NCI-H2171 treated with DMSO at 0.1 percent for 48 hours (cell line): ENCODE measurements at places on chromosomes 16 and 17.
A peak's percentile ranks its signal among the peaks of the same experiment; 100 is the strongest.

GRCh38 chr16:63717806-63718205 lies 1404.1 kb downstream of the CDH11 start:
- DNase-seq, result no peak

DNA sequence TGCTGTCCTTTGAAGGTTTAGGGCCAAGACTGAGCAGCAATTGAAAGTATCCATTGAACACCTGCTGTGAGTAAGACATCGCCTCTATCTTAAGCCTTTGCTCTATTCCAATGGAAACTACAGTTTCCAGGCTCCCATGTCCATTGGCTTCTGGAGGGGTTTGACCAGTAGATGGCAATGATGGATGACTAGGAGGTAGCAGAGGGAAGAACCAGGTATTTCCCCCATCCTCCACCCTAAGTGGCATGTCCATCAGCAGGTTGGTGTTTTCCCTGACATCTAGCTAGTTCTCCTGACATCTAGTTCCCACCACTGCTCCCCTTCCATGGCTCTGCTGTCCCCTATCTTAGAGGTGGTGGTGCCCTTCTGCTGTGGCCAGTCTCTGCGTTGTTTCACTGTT lies 58.7 kb downstream of the CENPV start:
- DNase-seq, result no peak

- DNase-seq, result peak; percentile 29
Observed at GRCh38 chr17:29723278-29724047, 100.8 kb upstream of the CORO6 start.

GRCh38 chr16:79595231-79595641 lies 5.3 kb downstream of the MAF start:
- DNase-seq, result no peak
